CD14-positive monocyte (primary cell): ENCODE measurements at places on chromosomes 11 and 22.
A peak's percentile ranks its signal among the peaks of the same experiment; 100 is the strongest.

GRCh38 chr11:126332221-126332711 lies 23.2 kb upstream of the ST3GAL4 start:
- DNase-seq: no peak

DNA sequence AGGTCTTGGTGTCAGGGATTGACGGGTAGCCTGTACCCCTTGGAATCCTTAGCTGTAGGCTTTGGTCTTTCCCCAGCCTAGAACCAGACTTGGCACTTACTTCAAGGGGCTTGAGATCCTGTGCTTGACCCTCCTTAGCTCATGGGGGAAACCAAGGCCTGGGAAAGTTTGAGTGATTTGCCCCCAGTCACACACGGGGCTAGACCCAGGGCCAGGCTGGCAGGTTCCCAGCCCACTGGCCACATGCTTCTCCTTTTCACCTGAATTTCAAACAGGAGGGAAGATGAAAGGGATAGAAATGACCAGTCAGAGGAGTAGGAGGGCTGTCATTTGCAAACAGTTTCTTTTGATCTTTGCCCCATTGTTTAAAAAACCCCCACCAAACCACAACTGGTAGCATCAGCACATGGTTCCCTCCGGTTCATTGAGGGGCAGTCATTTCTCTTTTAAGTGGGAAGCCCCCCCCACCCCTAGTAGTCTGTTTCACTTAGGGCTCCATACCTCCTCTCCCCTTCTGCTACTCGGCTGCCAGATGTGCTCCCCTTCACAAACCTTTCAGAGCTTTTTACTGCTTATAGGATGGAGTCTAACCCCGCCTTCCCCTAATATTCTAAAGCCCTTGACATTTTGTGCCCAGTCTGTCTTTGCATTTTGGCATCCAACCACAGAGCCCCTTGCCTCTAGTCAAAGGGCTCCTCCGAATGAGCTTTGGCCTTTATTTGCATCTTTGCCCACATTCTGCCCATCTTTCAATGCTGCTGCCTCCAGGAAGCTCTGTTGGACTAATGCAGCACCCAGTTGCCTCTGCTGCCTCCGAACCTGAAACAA lies 37.6 kb downstream of the ZNRF3 start:
- DNase-seq: no peak

DNA sequence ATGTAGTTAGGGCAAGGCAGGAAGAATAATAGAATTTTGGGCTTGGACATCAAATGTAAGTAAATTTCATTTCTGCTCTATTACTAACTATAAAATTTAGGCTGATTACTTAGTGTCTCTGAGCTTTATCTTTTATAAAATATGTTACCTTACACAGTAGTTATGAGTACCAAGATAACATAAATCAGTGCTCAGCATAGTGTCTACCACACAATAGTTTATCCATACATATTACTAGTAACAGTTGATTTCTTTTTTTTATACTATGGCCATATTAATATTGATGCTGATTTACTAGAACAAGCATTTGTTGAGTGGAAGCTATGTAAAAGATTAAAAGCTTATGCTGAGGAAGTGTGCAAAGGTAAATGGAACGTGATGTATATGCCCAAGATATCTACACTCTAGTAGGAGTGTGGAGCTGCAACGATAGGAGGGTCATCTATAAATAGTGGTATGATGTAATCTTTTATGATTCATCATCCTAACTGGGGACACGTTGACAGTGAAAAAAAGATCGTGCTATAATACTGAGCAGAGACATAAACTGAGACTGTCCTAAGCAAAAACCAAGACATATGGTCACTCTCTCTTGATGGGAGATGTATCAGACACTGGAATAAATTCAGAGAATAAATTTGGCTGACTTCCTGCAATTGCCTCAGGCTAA lies 8.7 kb upstream of the SLC5A12 start:
- DNase-seq: no peak

- DNase-seq: peak; percentile 71
These were observed 5.2 kb downstream of the NUMA1 start for GRCh38 chr11:72075109-72075508.

DNA sequence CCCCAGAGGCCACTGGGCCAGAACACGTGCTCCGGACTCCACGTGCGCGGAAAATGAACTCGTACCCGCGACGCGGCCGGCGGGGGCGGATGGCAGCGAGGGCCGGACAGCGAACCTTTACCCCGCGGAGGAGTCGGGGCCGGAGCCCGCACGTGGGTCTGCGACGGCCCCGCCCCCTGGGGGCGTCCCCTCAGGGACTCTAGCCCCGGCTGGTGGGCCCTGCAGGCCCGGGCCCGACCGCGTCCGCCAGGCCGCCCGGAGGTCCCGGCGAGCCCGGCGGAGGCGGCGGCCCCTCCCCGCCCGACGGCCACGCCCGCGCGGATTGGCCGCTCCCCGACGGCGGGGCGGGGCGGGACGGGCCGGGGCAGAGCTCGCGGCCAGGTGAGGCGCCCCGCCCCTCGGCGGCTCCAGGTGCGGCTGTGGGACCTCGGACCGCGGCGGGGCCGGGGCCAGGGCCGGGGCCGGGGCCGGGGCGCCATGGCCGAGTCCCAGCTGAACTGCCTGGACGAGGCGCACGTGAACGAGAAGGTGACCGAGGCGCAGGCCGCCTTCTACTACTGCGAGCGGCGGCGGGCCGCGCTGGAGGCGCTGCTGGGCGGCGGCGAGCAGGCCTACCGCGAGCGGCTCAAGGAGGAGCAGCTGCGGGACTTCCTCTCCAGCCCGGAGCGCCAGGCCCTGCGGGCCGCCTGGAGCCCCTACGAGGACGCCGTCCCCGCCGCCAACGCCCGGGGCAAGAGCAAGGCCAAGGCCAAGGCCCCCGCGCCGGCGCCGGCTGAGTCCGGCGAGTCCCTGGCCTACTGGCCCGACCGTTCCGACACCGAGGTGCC lies at the start of gene FAM83F:
TSS of gene FAM83F (plus strand) at position 389 of the 827 bp plus-strand sequence. CDS start at position 478, 89 bp downstream.
- DNase-seq: peak; percentile 24

GRCh38 chr11:87574193-87574592 lies 536.5 kb downstream of the TMEM135 start:
- DNase-seq: no peak
